ENCODE measurements at places on chromosomes 11 and 22.

DNA sequence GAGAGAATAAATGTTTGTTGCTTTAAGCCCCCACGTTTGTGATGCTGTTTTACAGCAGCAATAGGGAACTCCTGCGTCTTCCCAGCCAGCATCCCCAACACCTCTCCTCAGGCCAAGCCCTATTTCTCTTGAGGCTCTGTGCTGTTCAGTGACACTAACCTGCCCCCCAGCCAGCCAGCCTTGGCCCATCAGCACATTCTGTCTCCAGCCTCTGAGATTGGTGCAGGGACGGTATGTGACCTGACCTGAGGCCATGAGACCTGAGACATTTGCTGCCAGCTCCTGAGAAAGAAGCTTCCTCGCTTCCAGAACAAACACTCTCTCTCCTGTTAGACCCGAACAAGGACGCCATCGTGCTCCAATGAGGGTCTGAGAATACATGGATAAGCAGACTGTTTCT, 38.5 kb upstream of the SLC35C1 start:
- no peak for DNase-seq

- DNase-seq: no peak
These were observed 35.3 kb downstream of the IMMP1L start for GRCh38 chr11:31474083-31474482.

DNA sequence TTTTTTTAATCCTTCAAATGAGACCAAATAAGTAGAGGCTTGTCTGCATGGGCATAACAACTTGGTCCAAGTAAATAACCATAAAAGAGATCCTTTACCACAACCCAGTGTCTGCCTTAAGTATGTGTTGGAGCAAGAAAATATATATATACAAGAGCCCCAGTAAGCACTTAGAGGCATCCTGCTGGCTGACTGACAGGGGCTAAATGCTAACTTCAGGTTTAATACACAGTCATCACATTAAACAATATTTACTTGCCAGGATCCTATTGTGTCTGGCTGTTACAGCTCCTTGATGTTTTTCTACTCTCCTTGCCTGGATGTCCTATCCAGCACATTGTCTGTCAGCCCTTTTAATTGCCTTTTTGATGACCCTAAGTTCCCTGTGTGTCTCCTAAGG, 37.5 kb upstream of the MMP20 start:
- no peak for DNase-seq

- DNase-seq: no peak
These were observed 195.8 kb downstream of the HIPK3 start for GRCh38 chr11:33452836-33453624.

GRCh38 chr11:112844517-112844916, 116.7 kb upstream of the NCAM1 start:
- no peak for DNase-seq

- no peak for DNase-seq
These were observed 23.1 kb upstream of the EFCAB6 start for GRCh38 chr22:43835166-43835565.

- DNase-seq: peak; percentile 33
These were observed 44.9 kb upstream of the VSTM5 start for GRCh38 chr11:93895106-93895862.

DNA sequence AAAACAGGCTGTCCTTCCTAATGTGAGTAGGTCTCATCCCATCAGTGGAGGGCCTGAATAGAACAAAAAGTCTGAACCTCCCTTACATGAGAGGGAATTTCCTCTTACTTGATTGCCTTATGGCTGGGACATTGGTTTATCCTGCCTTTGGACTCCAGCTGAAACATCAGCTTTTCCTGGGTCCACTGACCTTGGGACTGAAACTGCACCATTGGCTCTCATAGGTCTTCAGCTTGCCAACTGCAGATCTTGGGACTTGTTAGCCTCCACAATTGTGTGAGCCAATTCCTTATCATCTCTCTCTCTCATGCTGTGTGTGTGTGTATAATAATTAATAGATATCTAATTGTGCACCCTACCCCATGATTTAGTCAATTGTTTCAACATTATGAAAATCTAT, 375.3 kb upstream of the DDI1 start:
- no peak for DNase-seq

DNA sequence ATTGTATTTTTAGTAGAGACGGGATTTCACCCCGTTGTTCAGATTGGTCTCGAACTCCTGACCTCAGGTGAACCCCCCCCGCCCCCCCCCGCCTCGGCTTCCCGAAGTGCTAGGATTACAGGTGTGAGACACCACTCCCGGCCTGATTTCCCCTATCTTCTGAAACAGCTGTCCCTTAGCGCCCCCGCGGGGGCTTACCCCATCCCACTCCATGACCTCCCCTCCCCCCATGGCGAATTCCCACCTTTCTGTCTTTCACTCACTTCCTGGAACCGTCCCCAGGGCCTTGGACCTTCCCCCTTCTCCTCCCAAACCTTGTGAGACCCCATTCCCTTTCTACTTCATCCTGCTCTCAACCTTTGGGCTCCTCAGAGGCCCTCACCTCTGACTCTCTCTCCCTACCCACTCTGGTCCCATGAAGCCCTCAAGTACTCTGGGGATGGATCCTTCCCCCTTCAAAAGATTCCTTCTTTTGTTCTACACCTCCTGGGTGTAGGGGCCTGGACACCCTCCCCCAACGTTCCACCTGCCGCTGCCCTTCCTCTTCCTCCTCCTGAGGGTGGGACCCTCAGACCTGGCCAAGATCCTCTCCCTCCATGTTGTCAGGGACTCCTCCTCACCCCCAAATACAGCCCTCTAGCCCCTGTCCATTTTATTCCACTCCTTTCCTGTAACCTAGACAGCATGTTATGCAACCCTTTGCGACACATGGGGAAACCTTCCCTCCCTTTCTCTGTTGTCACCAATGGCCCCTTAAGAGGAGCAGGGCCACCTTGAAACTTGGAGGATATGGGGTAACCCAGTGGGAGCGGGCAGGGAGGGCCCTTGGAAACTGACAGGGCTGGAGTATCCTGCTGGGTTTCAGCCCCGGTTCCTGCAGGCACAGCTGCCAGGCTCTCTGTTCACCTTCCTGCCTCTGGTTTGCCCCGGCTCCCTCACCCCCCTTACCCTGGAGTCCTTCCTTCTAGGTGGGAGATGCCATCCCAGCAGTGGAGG, 1.1 kb downstream of the PRDX5 start:
- DNase-seq: no peak

DNA sequence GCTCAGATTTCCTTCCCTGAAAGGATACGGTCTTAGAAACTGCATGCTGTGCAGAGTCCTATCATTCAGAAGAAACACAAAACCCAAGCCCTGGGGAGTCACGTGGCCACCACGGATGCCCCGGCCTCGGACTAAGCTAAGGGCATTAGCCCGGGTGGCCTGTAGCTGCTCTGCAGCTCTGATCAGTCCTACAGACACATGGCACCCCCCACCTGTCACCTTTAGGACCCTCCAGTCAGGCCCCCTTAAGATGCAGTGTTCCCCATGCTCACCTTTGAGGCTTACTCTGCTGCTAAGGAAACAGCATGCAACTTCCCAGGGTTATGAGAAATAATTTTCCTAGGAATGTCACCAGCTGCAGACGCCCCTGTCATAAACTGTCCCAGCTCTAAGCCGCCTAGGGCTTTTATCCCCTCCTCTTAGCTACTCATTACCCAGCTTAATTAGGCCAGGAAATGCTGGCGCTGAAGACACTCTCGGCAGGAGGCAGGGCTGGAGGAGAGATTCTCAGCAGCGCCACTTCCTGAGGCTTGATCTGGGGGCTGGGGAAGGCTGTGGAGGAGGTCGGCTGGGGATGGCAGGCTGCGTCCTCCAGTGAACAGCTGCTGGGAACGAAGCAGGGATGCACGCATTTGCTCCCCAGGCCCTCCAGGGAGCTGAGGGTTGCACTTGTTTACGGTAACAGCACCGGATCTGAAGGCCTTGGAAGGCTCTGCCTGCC, 47.2 kb upstream of the ADA2 start:
- DNase-seq: peak; percentile 45

GRCh38 chr11:73387594-73388264, 11.5 kb downstream of the RELT start:
- DNase-seq: peak; percentile 28

GRCh38 chr11:33187998-33188722, 26.9 kb upstream of the CSTF3 start:
- DNase-seq: no peak

DNA sequence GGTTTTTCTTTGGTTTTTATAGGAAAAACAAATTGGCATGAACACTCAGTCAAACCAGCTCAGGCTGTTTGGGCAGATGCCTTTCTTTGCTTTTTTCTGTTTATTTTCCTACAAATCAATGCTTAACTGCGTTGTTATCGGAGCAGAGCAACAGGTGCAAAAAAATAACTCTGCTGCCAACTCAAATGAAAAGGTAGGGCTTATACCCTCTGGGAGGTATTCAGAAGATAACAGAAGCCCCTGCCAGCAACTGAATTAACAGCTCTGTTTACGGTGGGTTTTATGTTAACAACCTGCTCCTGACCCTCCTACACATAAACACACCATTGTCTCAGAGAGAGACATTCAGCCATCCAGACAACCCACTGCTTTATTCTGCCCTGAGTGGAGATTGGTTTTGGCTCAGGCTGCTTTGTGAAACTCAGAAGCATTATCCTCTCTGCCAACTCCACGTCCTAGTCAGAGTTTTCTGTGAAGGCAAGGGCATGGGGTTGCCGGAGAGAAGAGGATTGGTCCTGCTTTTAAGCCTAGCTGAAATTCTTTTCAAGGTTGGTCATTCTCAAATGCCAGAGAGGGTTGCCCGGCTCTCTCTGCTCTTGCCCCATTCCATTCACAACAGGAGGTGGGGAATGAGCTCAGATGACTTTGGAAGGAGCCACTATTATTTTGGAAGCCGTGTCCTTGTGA, 11.4 kb downstream of the EHF start:
- DNase-seq: peak; percentile 81

DNA sequence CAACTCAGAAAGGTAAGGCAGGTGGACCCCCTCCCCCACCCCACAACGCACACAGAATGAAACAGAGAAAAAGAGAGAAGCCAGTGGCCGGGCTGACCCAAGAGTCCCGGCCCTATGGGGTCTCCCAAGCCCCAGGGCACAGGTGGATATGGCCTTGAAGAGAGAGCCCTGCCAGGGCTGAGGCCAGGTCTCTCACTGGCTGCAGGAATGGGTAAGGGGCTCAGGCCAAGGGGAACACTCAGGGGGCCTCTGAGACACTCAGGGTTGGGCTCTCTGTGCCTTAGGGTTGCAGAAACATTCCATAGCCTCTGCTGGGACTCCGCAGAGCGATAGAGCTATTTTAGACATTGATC, 98.0 kb downstream of the PDE2A start:
- no peak for DNase-seq

DNA sequence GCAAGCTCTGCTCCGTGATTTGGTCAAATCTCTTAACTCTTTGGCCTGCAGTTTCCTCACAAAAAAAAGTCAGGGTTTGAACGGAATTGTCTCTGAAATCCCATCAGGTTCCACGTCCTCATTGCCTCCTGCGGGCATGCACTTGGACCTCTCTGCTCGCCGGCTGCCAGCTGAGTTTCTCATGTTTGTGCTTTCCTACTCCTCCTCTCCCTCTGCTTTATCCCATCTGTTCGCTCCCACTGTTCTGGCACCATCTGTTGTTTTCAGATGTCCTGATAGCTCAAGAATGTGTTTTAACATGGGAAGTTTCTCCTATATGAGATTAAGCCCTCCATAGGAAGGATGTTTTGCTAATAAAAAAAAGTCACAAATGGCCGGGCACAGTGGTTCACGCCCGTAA, 49.4 kb upstream of the ARHGAP42 start:
- DNase-seq: no peak

GRCh38 chr11:27277843-27278242, 85.2 kb downstream of the CCDC34 start:
- no peak for DNase-seq

DNA sequence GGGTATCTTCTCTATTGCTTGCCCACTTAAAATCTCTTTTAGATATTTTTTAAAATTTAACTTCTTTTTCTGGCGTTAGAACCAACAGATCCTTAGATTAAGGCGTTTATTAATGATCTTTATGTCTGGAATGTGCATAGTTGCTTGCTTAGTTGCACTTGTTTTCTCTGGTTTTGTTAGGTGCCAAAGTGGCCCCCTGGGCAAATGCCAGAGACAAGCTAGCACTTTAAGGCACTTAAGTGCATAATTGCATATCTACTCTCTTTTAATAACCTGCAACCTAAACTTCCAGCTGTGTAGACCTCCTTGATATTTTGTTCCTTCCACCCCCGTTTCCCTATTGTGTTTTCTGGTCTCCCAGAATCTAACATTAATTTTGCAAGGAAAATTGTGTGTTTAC, 3.3 kb downstream of the RBM4 start:
- DNase-seq: no peak

GRCh38 chr11:122150216-122151124, 34.5 kb upstream of the BLID start:
- no peak for DNase-seq

DNA sequence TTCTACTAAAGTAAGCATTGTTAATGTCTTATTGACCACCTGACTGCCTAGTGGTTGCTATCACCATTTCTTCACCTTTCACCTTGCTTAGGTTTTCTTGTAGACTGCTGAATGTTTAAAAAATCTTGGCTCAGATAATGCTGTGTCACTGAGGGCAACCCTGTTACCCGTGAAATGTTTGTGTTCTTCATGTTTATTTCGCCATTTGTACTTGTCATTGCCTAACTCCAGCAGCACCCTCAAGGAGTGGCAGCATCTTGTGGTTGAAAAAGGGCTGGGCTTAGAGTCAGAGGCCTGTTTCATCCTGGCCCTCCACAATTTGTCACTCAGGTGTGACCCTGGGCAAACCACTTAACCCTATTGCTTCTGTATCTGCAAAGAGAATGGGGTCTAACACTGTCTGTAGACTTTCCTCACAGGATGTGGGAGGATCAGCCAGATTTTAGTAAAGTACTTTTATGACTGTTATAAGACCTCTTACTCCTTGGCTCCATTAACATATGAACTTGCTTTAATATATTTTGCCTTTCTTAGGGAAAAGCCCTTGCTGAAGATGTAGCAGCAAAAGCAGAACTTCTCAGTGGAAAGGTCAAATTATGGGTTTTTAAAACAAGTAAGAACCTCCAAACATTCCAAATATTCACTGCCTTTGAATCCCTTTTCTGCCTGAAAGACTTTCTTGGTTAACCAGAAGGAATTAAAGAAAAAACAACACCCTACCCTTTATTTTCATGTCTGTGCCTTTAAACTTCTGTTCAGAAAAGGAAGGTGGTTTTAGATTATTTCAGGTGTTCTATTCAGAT, 154.5 kb upstream of the C11orf87 start:
- DNase-seq: no peak

GRCh38 chr11:23211221-23211620, 350.9 kb upstream of the CCDC179 start:
- no peak for DNase-seq

- no peak for DNase-seq
These were observed 933 bp downstream of the ACTN3 start for GRCh38 chr11:66547662-66548009.

Data from DMS153 (cell line).